CD4-positive, alpha-beta T cell treated with Interleukin-4 for 1 hour (primary cell): ENCODE measurements at places on chromosomes 7 and 10.
A peak's percentile ranks its signal among the peaks of the same experiment; 100 is the strongest.

GRCh38 chr10:89090756-89091445 lies 100.3 kb downstream of the FAS start:
- DNase-seq = no peak

DNA sequence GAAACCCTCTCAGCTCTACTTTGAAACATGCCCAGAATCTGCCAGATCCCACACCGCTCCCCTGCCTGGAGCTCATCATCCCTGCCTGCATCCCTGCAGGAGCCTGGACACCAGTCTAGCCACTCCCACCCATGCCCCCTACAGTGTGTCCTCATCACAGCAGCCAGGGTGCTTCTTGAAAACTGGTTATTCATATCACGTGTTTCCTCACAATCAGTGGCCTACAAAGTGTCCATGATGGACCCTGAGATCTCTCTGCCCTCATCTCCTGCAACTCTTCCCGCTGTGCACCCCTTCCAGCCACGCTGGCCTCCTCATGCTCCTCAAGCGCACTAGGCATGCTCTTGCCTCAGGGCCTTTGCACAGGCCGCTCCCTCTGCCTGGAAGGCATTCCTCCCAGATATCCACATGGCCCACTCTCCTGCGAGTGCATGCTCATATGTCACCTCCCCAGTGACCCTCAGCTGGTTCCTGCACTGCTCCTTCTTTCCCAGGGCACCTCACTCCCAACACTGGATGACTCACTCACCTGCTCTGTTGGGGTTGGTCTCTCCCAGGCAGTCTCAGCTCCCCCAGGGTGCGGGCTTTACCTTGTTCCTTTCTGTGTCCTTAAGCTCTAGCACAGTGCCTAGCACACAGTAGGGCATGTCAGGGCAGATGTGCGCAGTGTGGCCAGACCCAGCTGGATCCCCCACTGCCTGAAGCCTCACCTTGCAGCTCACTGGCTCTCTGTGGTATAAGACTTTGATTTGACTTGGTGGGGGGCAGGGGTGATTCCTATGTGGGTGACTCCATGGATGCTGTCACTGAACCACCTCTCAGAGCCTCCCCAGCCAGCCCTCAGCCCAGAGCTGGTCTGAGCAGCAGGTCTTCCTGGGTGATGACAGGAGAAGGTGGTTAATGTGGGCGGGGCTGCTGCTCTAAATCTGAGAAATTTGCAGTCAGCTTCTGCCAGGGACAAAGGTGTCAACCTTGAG lies 37.3 kb downstream of the CDH23 start:
- peak; percentile 14 for DNase-seq

DNA sequence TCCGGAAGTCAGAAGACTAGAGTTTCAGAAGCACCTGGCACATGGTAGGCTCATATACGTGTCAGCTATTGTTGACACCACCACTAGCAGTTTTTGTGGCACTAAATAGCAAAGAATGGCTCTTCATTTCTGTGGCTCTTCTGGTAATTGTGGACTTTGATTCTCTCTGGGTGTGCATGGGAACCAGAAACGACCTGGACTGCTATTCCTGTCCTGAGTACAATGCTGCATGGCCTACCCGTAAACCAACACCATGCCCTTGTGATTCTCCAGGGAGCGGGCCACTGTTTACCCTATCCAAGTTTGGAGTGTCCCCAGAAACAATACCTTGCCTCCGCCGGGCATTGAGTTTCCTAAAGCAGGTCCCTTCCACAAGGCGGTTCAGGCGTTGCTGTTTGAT lies 162.9 kb upstream of the AOAH start:
- no peak for DNase-seq

DNA sequence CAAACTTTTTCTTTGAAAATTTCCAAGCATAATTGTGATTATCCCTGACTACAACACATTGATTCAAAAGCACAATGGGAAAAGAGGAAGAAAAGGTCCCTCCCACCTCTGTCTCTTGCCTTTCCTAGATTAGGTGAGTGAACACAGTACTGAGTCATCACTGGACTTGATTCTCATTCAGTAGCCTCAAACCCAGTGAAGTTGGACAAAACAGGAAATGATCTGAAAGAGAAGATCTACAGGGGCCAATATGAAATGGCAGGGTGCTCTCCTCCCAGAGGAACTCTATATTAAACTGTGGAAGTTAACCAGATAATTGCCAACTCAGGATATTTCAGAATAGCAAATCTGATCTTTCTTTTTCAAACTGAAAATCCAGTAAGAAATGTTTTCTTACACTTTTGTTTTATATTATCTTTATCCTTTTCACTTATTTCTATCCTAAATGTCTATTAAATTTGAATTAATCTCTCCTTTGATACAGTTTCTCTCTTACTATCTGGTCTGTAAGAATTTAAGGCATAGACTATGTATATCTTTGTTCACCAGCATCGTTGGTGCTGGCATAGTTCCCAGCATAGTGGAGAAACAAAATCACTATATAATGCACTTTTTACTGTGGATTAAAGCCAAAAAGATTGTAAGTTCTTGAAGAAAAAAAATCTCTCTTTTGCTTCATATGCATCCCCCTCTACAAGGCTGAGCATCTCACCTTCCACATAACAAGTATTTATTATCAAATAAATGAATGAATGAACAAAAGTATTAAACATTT lies 41.4 kb upstream of the IKZF1 start:
- DNase-seq = peak; percentile 49

DNA sequence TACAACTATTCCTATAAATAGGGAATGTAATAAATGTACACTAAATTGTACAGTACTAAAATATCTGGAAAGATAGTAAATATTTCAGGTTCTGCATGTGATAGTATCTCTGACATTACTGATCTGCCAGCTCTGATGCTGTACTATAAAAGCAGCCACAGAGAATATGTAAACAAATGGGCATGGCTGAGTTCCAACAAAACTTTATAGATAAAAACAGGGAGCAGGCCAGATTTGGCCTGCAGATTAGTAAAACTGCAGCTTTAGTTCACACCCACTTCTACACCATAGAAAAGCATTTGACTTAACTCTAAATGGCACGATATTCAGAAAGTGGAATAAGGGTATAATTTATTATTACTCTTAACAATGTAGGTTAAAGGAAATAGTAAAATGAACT lies 18.8 kb upstream of the TLL2 start:
- no peak for DNase-seq

- DNase-seq = no peak
These were observed 245.9 kb upstream of the PHYHIPL start for GRCh38 chr10:58930500-58930899.

DNA sequence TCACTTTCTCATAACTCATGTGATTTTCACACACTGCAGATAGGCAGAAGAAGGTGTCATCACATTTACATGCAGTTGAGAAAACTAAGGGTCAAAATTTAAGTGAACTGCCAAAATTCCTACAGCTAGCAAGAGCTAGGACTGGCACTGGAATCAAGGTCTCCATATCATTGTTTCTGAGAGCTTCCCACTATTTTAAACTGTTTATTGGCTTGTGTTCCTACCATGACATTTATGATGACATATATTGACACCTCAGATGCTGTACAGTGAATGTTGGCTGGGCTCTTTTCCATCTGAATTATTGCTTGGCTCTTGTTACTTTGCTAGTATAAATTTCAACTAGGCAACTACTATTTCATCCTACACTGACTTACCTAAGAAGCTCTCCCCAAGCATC lies 2.0 kb downstream of the THSD7A start:
- no peak for DNase-seq

GRCh38 chr7:23893942-23894891 lies 184.2 kb downstream of the STK31 start:
- DNase-seq = no peak

- DNase-seq = no peak
These were observed 60.0 kb upstream of the LANCL2 start for GRCh38 chr7:55305135-55305534.

DNA sequence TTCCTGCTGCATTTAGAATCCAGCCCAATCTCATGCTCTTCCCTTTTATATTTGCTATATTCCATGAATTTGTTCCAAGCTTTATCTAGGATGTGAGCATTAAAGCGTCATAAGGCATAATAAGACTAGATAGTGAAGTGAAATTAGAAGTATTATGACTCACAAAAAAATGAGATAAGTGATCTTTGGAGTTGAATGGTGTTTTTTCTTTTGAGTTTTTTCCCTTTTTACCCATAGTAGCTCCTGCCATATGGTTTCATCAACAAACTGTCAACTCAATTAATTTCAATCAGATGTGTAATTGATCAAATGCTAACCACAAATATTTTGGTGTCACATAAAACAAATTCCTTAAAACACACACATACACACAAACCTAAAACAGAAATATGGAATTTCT lies 17.0 kb downstream of the KLHDC10 start:
- no peak for DNase-seq

DNA sequence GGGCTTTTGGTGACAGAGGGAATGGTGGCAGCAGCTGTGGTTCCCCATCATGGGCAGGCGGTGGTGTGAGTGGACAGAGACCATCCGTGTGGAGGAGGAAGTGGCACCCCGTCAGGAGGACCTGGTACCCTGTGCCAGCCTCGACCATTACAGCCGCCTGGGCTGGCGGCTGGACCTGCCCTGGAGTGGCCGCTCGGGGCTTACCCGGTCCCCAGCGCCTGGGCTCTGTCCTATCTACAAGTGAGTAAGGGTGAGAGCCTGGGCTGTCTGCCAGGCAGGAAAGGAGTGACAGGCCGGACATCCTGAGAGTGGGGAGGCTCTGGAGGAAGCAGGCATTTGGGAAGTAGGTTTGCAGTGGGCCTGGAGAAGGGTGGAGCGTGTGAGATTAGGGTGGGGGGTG lies 2.9 kb upstream of the ZNF467 start:
- DNase-seq = no peak

- no peak for DNase-seq
These were observed 1297.5 kb upstream of the SORCS1 start for GRCh38 chr10:108462005-108462404.

- no peak for DNase-seq
These were observed 301.9 kb downstream of the PLXDC2 start for GRCh38 chr10:20118119-20118518.

- no peak for DNase-seq
These were observed 509.9 kb downstream of the LRMDA start for GRCh38 chr10:75941223-75941801.

DNA sequence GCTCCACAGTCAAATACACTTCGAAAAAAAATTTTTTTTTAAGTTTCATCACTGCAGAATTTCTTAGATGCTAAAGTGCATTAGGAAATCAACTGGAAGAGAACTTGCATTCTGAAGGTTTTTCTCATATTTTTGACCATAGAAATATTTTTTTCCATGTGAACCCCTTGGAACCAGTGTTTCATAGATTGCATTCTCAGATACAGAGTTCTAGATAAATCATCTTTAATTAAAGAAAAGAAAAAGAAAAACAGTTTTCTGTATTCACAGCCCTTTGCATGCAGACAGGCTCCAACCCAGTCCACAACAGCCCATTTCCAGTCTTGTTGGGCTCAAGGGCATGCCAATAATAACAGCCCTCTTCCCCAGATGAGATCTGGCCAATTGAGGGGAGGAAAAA lies 75.5 kb upstream of the RPA3 start:
- no peak for DNase-seq

DNA sequence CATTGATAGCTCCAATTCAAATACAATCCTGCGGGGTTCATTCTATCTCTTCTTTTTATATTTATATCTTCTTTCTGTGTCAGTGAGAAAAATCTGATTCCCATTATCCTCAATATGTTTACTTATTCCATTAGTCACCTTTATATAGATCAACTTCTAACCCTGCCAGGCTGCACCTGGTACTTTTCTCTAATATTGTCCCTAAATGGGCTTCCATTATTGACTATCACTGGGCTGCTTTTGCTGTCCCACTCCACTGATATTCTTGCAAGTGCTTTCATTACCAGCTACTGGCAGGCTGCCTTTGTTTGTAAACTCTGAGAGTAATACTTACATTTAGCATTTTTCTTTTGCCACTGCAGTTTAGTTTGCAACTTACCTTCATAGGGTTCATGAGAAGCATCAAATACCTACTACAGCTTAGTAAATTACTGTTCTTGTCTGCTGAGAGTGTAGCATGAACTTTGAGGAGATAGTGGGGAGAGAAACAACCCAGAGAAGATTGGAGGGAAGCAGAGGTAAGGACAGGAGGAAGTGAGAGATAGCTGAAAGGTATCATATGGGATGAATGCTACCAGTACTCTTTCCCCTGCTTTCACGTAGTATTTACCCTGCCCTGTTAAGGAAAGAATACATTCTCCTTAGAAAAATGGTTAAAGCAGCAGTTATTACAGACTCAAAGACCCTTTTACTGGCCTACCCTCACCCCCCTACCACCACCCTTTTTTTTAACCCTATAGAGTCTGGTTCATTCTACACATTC lies 119.1 kb downstream of the PHTF2 start:
- no peak for DNase-seq
